ENCODE measurements at places on chromosomes 16 and 17. TPM values are rescaled to one million over a fixed set of nuclear protein-coding genes. Genes with fewer than 3 reads are reported as not detected.
A peak's percentile ranks its signal among the peaks of the same experiment; 100 is the strongest.

The HAS3 gene
- total RNA-seq: 2.5 TPM

GRCh38 chr17:66416207-66416940, 114.0 kb downstream of the PRKCA start:
- peaks cover 12% of the 10 kb centered on the region for H3K4me1 ChIP-seq
- peak; percentile 39 for DNase-seq
- H3K4me3 ChIP-seq: no peak overlapping the region
- no peak overlapping the region for H3K27ac ChIP-seq

DNA sequence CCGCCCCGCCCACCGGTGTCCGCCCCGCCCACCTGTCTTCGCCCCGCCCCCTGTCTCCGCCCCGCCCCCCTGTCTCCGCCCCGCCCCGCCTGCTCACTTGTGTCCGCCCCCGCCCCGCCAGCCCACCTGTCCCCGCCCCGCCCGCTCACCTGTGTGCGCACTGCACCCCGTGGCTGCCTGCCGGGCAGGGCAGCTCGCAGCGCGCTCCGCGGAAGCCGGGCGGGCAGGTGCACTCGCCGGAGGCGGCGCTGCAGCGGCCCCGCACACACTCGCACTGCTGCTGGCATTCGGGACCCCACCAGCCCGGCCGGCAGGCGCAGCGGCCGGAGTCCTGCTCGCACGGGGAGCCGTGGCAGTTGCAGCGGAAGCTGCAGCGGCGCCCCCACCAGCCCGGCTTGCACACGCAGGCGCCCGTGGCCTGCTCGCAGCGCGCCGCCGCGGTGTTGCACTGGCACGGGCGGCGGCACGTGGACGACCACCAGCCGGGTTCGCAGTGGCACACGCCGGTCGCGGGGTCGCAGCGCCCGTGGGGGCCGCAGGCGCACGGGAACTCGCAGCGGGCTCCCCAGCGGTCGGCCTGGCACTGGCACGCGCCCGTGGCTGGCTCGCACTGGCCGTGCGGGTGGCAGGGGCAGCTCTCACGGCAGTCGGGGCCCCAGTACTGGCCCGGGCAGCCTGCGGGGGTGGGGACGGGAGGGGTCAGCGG, 2.1 kb downstream of the SCARF1 start:
- H3K4me1 ChIP-seq: peaks cover 10% of the 10 kb centered on the region
- peak overlapping the region; percentile 50 for H3K4me3 ChIP-seq
- peaks cover 54% of the 10 kb centered on the region for H3K27me3 ChIP-seq
- H3K36me3 ChIP-seq: no peaks in the 10 kb centered on the region

GRCh38 chr16:10987361-10988163, 43.2 kb downstream of the CLEC16A start:
- no peak overlapping the region for H3K27ac ChIP-seq
- H3K36me3 ChIP-seq: no peaks in the 10 kb centered on the region
- no peak overlapping the region for H3K4me3 ChIP-seq
- H3K27me3 ChIP-seq: no peaks in the 10 kb centered on the region

- H3K4me3 ChIP-seq: peak overlapping the region; percentile 7
- no peak overlapping the region for H3K27ac ChIP-seq
- peaks cover 100% of the 10 kb centered on the region for H3K27me3 ChIP-seq
- H3K36me3 ChIP-seq: no peaks in the 10 kb centered on the region
Measured at GRCh38 chr17:48625495-48626244, 488 bp downstream of the HOXB9 start.

- H3K4me3 ChIP-seq: no peak overlapping the region
- DNase-seq: peak; percentile 49
- H3K4me1 ChIP-seq: peaks cover 40% of the 10 kb centered on the region
- H3K27me3 ChIP-seq: no peaks in the 10 kb centered on the region
Measured at GRCh38 chr17:55734128-55734781, 11.6 kb upstream of the TMEM100 start.

DNA sequence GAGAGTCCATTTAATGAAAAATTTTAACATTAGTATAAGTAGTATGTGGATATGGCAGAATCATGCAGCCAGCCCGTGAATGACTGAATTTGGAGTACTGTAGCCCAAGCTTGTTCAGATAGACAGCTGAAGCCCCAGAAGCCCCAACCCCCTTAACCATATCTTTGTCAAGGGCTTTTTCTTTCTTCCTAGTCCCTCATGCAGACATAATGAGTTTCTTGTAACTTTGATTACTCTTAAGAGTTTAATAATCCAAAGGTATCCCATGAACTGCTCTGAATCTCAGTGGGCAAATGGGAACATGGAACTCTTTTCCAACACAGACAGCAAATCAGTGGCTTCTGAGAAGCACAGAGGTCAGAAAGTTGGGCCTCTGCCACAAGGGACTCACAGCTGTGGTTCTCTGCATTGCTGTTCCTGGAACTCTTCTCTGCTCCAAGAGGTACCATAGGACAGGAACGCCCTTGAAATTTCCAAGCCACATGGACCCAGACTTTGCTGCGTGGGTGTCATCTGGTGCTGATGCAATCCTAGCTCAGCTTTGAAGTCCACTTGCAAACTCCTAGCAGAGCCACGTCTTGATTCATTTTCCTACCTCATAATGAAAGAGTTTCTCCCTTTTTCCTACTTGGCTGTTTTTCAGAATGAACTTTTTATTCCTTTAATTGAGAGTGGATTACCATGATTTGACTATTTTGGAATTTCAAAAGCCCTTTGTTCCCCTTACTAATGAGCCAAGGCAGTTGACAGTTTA, 18.1 kb downstream of the LYRM1 start:
- no peaks in the 10 kb centered on the region for H3K36me3 ChIP-seq
- DNase-seq: no peak
- peaks cover 11% of the 10 kb centered on the region for H3K4me1 ChIP-seq
- H3K27me3 ChIP-seq: no peaks in the 10 kb centered on the region

DNA sequence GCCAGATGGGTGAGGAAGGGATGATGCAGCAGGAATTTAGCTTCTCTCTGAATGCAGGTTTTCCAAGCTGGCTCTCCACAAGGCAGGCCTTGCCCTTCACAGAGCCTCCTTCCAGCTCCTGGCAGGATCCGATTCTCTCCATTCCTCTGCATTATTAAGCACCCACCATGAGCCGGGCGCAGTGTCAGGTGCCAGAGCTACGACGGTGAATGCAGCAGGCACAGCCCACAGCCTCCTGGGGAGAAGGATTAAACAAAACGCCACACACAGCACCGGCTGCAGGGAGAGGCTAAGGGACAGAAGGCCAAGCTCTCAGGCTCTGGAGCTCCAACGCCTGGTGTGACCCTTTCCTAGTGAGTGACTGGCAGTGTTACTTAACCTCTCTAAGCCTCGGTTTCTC, 7.1 kb upstream of the MT2A start:
- H3K27me3 ChIP-seq: peaks cover 59% of the 10 kb centered on the region
- no peak overlapping the region for H3K4me3 ChIP-seq
- no peak overlapping the region for H3K27ac ChIP-seq
- no peaks in the 10 kb centered on the region for H3K36me3 ChIP-seq
- H3K4me1 ChIP-seq: no peaks in the 10 kb centered on the region

DNA sequence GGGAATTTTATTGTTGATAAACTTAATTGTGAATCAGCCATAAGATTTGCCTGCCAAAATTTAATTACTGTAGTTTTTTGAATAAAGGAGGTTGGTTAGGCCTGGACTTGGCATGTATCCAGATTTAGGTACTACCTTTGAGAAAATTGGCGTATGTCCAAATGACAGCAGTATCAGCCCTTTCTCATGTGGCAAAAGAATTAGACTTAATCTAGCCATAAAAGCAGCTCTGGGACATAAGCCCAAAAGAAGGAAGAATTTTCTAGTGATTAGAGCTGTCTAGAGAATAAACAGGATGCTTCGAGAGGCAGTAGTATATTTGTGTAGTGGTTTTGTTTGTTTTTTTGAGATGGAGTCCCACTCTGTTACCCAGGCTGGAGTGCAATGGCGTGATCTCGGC, 27.7 kb downstream of the PPM1E start:
- H3K4me3 ChIP-seq: no peak overlapping the region
- no peaks in the 10 kb centered on the region for H3K4me1 ChIP-seq
- no peaks in the 10 kb centered on the region for H3K36me3 ChIP-seq
- H3K27me3 ChIP-seq: no peaks in the 10 kb centered on the region

GRCh38 chr16:27961296-27961620, 102.3 kb downstream of the GSG1L start:
- H3K4me1 ChIP-seq: no peaks in the 10 kb centered on the region
- no peaks in the 10 kb centered on the region for H3K36me3 ChIP-seq
- no peak overlapping the region for H3K27ac ChIP-seq
- no peaks in the 10 kb centered on the region for H3K27me3 ChIP-seq
- DNase-seq: no peak

DNA sequence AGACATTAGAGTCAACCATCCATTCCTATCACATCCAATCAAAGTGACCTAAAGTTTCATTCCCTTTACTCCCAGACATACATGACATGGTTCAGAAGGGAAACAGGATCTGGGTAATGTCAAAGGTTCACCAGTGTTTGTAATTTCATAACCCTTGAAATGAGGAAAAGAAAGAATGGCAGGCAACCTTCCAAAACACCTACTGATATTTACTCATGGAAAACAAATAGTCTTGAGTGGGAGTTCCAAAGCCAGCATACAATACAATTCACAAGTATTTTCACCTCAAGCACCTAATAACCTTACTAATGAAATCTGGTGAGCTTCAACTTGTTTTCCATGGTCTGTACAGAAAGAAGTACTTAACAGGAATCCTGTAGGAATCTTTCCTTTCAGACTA, 72.5 kb upstream of the AXIN2 start:
- no peaks in the 10 kb centered on the region for H3K27me3 ChIP-seq
- H3K4me1 ChIP-seq: no peaks in the 10 kb centered on the region
- no peak overlapping the region for H3K27ac ChIP-seq
- no peak overlapping the region for H3K4me3 ChIP-seq
- no peaks in the 10 kb centered on the region for H3K36me3 ChIP-seq

DNA sequence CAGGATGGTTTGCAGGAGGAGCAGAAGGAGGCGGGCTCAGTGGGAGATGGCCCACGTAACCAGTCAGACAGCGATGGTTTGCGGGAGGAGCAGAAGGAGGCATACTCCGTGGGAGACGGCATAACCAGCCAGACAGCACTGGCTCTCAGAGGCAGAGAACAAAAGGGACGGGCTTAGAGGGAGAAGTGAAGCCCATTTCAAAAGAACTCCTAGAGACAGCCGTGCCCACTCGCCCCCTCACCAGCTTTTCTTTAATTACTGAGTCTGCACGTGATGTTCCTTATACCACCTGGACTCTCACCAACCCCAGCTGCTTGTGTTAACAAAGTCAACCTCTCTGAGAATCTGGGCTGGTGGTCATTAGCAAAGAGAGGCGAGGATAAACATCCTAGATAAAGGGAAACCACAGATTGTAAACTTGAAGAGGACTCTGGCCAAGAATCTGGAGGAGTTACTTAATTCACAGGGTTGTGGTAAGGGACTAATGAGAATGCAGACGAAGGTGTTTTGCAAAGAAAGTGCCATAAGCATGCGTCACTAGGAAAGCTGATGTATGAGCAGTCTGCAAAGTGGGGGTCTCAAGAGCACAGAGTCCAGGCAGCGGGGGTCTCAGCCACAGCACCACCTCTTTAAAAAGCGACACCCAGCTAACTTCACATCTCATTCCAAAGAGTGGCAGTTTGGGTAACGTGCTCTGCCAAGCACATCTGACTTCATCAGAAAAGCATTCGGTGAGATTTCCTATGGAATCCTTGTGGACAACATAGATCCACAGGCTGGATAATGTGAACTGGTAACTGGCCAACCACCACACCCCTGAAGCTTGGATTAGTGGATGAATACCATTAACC, 51.7 kb downstream of the NXN start:
- H3K27me3 ChIP-seq: no peaks in the 10 kb centered on the region
- peaks cover 11% of the 10 kb centered on the region for H3K4me1 ChIP-seq
- peak; percentile 75 for DNase-seq
- H3K27ac ChIP-seq: no peak overlapping the region
- H3K36me3 ChIP-seq: no peaks in the 10 kb centered on the region

DNA sequence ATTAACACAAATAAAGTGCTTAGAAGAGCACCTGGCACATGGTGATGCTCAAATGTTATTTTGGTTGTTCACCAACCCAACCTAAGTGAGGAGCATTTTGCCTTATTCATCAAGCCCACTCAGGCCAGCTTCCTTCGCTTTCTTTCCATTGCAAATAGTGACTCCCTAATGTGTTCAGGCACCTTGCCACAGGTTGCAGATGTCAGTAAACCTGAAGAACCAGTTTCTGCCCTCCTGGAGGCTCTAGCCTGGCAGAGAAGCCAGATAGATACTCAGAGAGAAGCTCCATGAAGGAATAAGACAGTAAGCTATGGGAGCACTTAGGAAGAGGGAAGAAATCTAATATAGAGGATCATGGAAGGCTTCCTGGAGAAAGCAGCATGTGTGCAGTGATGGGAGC, 23.9 kb downstream of the GPR139 start:
- no peak overlapping the region for H3K4me3 ChIP-seq
- no peak for DNase-seq
- no peaks in the 10 kb centered on the region for H3K36me3 ChIP-seq
- H3K27me3 ChIP-seq: no peaks in the 10 kb centered on the region

- H3K27ac ChIP-seq: no peak overlapping the region
- no peak for DNase-seq
- no peak overlapping the region for H3K4me3 ChIP-seq
- no peaks in the 10 kb centered on the region for H3K36me3 ChIP-seq
Measured at GRCh38 chr17:17190188-17190587, 15.9 kb downstream of the PLD6 start.

- peaks cover 5% of the 10 kb centered on the region for H3K4me1 ChIP-seq
- H3K27me3 ChIP-seq: no peaks in the 10 kb centered on the region
- H3K27ac ChIP-seq: no peak overlapping the region
- DNase-seq: peak; percentile 43
Measured at GRCh38 chr16:28977703-28978662, 3.4 kb downstream of the SPNS1 start.

- no peak overlapping the region for H3K27ac ChIP-seq
- DNase-seq: no peak
- no peak overlapping the region for H3K4me3 ChIP-seq
- no peaks in the 10 kb centered on the region for H3K27me3 ChIP-seq
Measured at GRCh38 chr16:77548151-77548550, 113.3 kb upstream of the ADAMTS18 start.

DNA sequence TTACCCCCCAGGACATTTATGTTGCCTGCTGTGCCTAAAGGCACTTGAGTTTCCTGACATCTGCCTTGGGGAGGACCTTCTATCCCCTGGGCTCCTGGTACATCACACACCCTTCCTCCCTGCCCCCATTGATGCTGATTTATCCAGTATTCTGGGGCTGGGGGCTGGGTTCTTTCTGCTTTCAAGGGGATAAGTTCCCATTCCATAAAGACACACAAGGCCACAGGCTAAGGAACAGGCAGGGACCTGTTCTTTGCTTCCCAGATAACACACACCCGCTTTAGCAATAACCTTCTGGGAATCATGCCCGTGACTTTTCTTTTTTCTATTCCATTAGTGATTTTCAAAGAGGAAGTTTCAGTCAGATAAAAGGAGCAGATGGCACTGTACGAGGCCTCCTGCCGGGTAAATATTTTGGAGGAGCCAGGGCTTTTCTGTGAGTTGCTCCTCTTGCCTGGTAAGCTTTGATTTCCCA, 30.6 kb downstream of the CHD9 start:
- DNase-seq: no peak
- no peak overlapping the region for H3K27ac ChIP-seq
- no peaks in the 10 kb centered on the region for H3K36me3 ChIP-seq
- peaks cover 29% of the 10 kb centered on the region for H3K4me1 ChIP-seq

Measured in neural progenitor cell (in vitro differentiated cells).